Common myeloid progenitor, CD34-positive (primary cell): ENCODE measurements at places on chromosomes 4 and X.

DNA sequence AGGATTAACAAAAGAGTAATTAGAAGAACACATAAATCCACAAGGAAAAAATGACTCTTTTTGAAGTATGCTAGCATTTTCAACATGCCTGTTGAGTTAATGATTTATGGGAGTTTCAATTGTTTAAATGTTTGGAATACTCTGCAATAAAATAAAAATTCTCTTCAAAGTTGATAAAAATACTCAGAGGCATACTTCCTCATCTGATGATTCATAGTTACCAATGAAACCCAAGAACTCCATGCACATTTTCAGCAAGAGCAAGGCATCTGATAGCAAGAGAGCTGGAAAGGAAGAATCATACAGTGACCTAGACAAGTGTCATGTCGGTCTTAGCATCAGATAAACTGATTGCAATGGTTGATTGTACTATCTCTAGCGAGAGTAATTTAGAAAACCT is 443.7 kb upstream of the ATOH1 start:
- DNase-seq: no peak
- no peaks in the 10 kb centered on the region for H3K4me1 ChIP-seq
- H3K4me3 ChIP-seq: no peak overlapping the region
- no peaks in the 10 kb centered on the region for H3K27me3 ChIP-seq
- H3K27ac ChIP-seq: no peak overlapping the region

DNA sequence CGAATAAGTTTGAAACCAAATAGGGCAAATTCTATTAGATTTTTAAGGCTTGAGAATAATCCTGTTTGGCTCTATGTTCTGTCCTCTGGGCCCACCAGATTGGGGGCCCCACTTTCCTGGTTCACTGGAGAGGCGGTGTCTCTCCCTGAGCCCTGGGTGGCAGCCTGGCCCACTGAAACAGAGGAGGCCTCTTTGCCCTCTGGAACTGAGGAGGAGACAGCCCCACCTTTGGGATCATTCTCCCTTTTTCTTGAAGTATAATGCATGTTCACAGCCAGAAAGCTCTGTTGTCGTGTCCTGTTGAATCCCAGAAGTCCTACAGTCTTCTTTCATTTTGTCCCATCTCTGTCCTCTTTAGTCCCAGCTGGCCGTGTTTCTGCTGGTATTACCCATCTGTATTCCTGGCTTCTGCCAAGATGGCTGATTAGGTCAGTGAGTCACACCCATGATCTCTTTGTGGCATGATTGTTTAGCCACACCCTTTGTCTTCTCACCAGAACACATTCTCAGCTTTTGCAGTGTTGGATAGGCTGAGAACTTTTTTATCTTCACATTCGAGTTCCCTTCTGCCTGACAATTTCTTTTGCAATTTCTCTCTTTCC is 8.1 kb upstream of the TBC1D25 start:
- no peak overlapping the region for H3K4me3 ChIP-seq
- peak overlapping the region; percentile 6 for H3K27ac ChIP-seq
- H3K36me3 ChIP-seq: no peaks in the 10 kb centered on the region
- H3K4me1 ChIP-seq: no peaks in the 10 kb centered on the region
- no peaks in the 10 kb centered on the region for H3K27me3 ChIP-seq

DNA sequence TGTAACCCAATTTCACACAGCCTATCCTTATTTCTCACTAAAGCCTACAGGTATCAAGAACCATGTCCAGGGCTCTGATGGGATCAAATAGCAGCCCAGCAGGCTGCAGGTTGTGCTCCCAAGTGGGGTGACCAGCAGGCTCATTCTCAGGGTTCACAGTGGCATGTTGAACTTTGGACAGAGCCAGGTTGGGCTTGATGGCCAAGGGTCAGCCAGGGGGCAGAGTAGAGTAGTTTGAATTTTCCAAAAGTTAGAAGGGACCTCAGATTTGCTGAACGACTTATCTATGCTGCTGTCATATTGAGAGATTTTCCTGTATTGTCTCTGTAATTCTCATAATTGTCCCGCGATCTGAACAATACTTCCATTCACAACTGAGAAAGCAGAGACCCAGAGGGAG is 310.8 kb upstream of the BOD1L1 start:
- no peak overlapping the region for H3K27ac ChIP-seq
- no peak for DNase-seq
- no peak overlapping the region for H3K4me3 ChIP-seq
- H3K36me3 ChIP-seq: no peaks in the 10 kb centered on the region
- H3K27me3 ChIP-seq: no peaks in the 10 kb centered on the region
- no peaks in the 10 kb centered on the region for H3K4me1 ChIP-seq

GRCh38 chr4:11471618-11472017 is 42.9 kb upstream of the HS3ST1 start:
- no peak overlapping the region for H3K27ac ChIP-seq
- H3K4me1 ChIP-seq: peaks cover 41% of the 10 kb centered on the region
- DNase-seq: peak; percentile 82
- no peaks in the 10 kb centered on the region for H3K27me3 ChIP-seq
- H3K4me3 ChIP-seq: peak overlapping the region; percentile 46

GRCh38 chr4:62342346-62342745 is 1142.2 kb downstream of the ADGRL3 start:
- DNase-seq: no peak
- H3K36me3 ChIP-seq: no peaks in the 10 kb centered on the region
- H3K4me1 ChIP-seq: no peaks in the 10 kb centered on the region
- H3K4me3 ChIP-seq: no peak overlapping the region

DNA sequence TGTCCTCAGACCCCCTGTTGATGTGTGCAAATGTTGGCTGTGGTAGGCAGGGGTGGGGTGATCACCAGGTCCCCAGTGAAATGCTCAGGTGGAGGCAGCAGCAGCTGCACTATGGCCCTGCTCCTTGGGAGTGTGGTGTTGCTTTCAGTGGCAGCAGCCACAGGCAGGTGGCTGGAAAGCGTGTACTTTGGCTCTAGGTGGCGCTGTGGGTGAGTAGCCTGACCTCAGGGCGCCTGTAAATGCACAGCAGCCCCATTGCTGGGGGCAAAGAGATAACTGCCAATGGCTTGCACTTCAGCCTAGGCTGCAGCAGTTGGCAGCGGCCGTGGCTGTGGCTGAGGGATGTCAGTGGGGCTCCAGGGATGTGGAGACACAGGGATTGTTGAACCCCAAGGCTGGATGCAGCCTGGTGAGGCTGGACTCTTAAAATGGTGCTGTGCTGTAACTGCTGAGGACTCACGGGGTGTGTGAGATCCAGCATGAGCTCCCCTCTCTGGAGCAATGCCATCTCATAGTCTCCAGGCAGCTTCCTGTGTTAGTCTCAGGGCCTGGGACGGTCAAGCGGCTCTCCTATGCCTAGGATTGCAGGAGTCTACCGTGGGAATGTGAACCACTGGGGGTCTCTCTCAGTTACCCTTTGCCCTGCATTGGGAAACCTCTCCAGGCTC is 421.7 kb upstream of the HTR2C start:
- no peak overlapping the region for H3K4me3 ChIP-seq
- H3K27me3 ChIP-seq: no peaks in the 10 kb centered on the region
- H3K4me1 ChIP-seq: no peaks in the 10 kb centered on the region
- no peaks in the 10 kb centered on the region for H3K36me3 ChIP-seq
- DNase-seq: no peak
- H3K27ac ChIP-seq: no peak overlapping the region

GRCh38 chr4:41365681-41366080 is 109.0 kb downstream of the UCHL1 start:
- DNase-seq: no peak
- H3K27ac ChIP-seq: no peak overlapping the region
- H3K27me3 ChIP-seq: peaks cover 7% of the 10 kb centered on the region
- H3K4me1 ChIP-seq: peaks cover 6% of the 10 kb centered on the region

DNA sequence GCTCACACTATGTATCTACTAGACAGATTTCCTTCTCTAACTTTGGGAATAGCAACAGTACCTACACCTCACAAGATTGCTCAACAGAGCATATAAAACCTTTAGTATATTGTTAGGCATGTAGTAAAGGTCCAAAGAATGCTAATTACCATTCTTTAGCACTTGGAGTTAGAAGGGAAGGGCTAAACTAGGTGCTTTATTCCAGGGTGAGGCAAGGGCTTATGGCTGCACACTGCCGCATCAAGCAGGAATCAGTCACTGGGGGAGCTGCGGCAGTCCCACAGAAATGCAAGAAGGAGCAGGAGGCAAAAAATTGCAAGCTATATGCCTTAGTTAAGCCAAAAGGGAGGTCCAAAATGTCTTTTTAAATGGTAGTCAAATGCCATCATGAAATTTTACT is 162.7 kb downstream of the PPP3CA start:
- peaks cover 11% of the 10 kb centered on the region for H3K36me3 ChIP-seq
- no peak overlapping the region for H3K27ac ChIP-seq
- no peak for DNase-seq
- H3K27me3 ChIP-seq: no peaks in the 10 kb centered on the region

GRCh38 chr4:30989508-30989907 is 269.3 kb downstream of the PCDH7 start:
- DNase-seq: no peak
- no peaks in the 10 kb centered on the region for H3K27me3 ChIP-seq
- no peaks in the 10 kb centered on the region for H3K36me3 ChIP-seq

GRCh38 chr4:53598483-53598882 is 7.2 kb upstream of the LNX1 start:
- H3K4me3 ChIP-seq: no peak overlapping the region
- no peaks in the 10 kb centered on the region for H3K36me3 ChIP-seq
- H3K27me3 ChIP-seq: no peaks in the 10 kb centered on the region
- no peak overlapping the region for H3K27ac ChIP-seq
- no peaks in the 10 kb centered on the region for H3K4me1 ChIP-seq

GRCh38 chrX:23981222-23981621 is 45.8 kb downstream of the KLHL15 start:
- no peak for DNase-seq
- H3K27ac ChIP-seq: no peak overlapping the region
- no peaks in the 10 kb centered on the region for H3K27me3 ChIP-seq
- no peak overlapping the region for H3K4me3 ChIP-seq

- peak overlapping the region; percentile 74 for H3K27ac ChIP-seq
- peaks cover 5% of the 10 kb centered on the region for H3K4me1 ChIP-seq
- H3K27me3 ChIP-seq: no peaks in the 10 kb centered on the region
- no peak for DNase-seq
Observed at GRCh38 chr4:98996765-98997068, 1.2 kb downstream of the METAP1 start.
